ENCODE measurements at places on chromosomes 7 and 10.
A peak's percentile ranks its signal among the peaks of the same experiment; 100 is the strongest.

- peak; percentile 75 for DNase-seq
Observed at GRCh38 chr7:157432541-157432956, 95.7 kb downstream of the DNAJB6 start.

GRCh38 chr10:59019603-59020002 lies 156.8 kb upstream of the PHYHIPL start:
- DNase-seq = peak; percentile 12

GRCh38 chr10:17003151-17003550 lies 126.5 kb downstream of the CUBN start:
- peak; percentile 98 for DNase-seq

- DNase-seq = peak; percentile 74
Observed at GRCh38 chr7:137731436-137731835, 115.3 kb downstream of the DGKI start.

DNA sequence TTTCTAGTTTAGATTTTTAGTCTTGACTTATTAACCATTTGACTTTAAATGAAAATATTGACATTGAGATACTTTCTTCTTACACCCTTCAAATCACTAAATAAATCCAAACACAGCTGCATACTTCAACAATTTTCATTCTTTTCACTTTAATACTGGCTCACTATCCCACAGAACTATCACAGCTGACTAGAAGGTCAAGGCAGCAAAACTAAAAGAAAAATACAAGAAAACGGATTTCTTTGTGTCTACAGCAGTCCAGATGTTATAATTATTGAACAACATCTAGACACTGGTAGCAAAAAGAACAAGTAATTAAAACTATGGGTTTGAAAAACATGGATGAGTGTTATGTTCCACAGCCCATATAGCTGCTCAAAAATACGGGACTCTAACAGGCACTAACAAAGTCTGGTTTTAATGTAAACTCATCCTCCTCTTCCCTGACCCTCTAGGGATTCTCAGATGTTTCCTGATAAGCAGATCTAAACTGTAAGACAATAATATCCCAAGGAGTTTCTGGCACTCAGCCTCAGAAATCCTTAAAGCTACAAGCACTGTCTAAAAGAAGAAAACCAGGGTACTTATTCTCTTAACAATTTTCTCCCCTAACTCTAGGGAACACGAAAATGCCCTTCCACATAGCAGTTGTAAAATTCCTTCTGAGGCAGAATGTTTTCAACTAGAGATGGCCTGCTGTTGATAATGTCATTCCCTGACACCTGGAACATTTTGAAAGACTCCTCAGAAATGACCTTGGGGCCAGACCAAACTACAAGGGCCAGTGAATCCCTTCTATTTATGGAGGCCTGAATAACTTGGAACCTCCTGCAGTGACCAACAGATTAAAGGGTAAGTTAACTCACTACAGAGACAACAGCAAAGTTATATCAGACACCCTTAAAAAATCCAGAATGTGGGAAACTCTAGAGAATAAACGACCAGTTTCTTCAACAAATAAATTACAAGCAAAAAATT lies 12.8 kb downstream of the DNMBP start:
- DNase-seq = peak; percentile 74

GRCh38 chr7:37686556-37687345 lies 3.2 kb downstream of the GPR141 start:
- DNase-seq = no peak

GRCh38 chr10:100370714-100371481 lies 23.9 kb downstream of the SCD start:
- DNase-seq = peak; percentile 88

DNA sequence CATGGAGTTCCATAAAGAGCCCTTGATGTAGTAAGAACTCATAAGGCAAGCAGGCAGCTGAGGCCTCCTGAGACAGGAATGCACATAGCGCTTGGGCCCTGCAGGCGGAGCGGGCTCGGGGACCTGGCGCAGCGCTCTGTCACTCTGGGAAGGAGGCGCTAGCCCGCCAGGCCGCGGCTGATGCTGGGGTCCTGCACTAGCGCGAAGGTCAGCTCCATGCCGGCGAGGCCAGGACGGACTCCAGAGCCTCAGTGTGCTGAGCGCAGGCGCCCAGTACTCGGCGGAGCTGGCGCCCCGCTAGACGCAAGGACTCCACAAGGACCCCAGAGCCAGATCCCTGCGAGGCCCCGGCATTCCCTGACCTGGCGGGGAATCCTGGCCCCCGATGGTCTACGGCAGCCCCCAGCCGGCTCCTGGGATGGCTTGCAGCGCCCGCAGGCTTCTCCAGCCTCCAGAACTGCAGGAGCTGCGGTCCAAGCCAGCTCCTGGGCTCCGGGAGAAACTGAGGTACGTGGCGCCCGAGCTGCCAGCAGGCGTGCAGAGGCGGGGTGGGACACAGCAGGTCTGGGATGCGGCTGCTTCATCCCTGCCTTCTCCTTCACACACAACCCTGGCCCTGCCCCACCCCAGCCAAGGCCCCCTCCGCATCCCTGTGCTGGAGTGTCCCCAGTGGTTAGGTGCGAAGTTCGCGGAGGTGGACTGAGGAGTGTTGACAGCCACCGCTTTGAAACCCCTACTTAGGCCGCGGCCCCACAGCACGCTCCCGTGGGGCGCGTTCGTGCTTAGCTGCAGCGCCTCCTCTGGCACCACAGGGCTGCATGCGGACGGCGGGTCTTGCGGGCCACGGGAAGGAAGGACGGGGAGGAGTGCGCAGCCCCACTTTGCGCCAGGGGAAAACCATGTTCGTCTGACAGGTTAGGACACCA lies 761.5 kb upstream of the POM121L12 start:
- peak; percentile 13 for DNase-seq

Data from fibroblast of skin of right biceps (primary cell).